ENCODE measurements at places on chromosomes 7 and 10. TPM values are rescaled to one million over a fixed set of nuclear protein-coding genes. Genes with fewer than 3 reads are reported as not detected.

SFTPA1 gene
- total RNA-seq, result not detected

NRG3 gene
- total RNA-seq, result not detected

ANKIB1 gene
- 56.4 TPM for total RNA-seq

FAM25G gene
- not detected for total RNA-seq

NYAP1 gene
- total RNA-seq, result 0.14 TPM

FBXO24 gene
- 0.28 TPM for total RNA-seq

PDZD7 gene
- 1.1 TPM for total RNA-seq

SEMA3C gene
- total RNA-seq, result 127 TPM
